ENCODE measurements at places on chromosomes 2 and 18. TPM values are rescaled to one million over a fixed set of nuclear protein-coding genes. Genes with fewer than 3 reads are reported as not detected.

LYG1 gene
- 4.3 TPM for total RNA-seq

NPPC gene
- total RNA-seq = not detected

GRCh38 chr2:108719149-108720044 is at the start of gene RANBP2:
TSS of gene RANBP2 (plus strand) at chr2:108719482. CDS start at chr2:108719607, 125 bp downstream.
- peak; percentile 88 for DNase-seq

GRCh38 chr2:138579556-138579955 is 78.0 kb downstream of the SPOPL start:
- DNase-seq = no peak

- peak; percentile 59 for DNase-seq
Observed at GRCh38 chr2:191245869-191246531, 796 bp downstream of the MYO1B start.

AQP12B gene
- total RNA-seq = not detected

GRCh38 chr2:2842466-2842865 is 511.4 kb upstream of the MYT1L start:
- DNase-seq = no peak

XRCC5 gene
- total RNA-seq = 227 TPM

- DNase-seq = no peak
Observed at GRCh38 chr2:68083346-68083745, 20.5 kb upstream of the C1D start.

- no peak for DNase-seq
Observed at GRCh38 chr2:150267651-150268415, 219.6 kb downstream of the RND3 start.

DNA sequence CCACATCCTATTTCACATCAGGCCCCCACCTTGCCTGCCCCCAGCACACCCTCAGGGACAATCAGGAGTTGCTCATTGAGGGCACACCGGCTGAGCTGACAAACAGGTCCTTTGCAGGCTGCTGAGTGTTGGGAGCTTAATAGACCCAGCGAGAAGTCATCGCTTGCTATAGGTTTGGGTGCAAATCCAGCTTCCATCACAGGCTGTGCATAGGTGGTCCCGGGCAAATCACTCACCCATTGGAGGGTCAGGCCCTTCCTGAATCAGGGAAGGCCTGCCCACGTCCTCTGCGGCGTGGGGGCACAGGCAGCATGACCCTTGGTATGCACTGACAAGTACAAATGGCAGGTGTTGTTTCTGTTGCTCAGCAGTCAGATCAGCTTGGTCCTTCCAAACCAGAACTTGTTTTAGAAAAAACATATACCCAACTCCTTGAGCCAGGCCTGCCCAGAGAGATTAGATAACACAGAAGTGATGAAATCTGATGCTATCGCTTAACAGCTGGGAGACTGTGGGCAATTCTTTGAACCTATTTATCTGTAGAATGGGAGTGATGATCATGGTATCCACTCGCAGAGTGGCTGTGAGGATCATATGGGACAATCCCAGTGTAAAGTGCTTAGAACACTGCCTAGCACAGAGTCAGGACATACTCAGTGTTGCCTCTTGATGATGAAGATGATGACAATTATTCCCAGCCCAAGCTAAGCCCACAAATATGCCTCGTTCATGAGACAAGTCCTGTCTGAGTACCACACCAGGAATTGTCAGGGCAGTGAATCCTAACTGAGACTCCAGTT is 34.9 kb downstream of the SMAD7 start:
- DNase-seq = no peak

KIAA2012 gene
- not detected for total RNA-seq

UGT1A10 gene
- not detected for total RNA-seq

GRCh38 chr2:175103191-175103590 is 64.8 kb downstream of the ATF2 start:
- DNase-seq = no peak

DNA sequence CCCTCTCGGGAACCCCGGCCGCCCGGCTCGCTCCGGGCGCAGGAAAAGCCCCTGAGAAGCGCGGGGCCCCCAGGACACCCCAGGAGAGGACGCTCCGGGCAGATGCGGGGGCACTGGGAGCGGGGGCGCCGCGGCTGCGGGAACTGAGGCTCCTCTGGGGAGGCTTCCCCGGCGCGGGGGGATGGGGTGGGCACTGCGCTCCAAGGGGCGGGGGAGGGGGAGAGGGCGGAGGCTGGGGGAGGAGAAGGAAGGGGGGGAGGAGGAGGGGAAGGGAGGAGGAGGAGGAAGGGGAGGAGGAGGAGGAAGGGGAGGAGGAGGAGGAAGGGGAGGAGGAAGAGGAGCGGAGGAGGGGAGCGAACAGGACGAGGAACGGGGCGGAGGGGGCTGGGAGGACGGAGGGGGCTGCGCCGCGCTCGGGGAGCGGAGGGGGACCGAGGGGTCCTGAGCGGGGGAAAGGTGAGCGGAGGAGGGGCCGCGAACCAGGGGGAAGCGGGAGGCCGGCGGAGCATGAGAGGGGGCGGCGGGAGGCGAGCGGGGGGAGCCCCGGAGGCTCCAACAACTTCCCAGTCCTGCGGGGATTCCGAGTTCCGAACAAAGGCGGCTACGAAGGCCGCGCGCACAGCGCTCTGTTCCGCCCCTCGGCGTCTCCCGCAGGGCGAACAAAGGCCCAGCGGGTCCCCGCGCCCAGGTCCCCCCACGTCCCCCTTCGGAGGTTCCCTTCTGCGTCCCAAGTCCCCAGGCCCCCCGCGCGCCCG is 742 bp downstream of the PXDN start:
- no peak for DNase-seq

DNA sequence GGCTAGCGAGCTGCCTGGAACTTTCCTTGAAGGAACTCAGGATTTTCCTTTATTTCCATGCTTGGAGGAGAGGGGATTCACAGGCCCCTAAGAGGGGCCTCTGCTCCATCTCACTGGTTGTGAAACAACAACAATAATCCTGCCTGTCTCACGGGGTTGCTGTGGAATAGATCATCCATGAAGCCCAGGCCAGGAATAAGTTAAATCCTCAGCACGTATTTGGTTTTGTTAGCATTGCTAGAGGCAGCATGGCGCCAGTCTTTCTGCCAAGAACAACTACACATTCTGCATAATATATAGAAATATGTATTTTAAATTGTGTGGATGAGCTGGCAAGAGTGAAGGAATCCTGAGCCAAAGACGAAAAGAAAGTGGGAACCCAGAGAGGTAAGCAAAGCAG is 80.8 kb upstream of the L3MBTL4 start:
- DNase-seq = no peak

EFHD1 gene
- total RNA-seq = 31.0 TPM

GRCh38 chr2:168210895-168211570 is 36.4 kb downstream of the STK39 start:
- DNase-seq = no peak

DNA sequence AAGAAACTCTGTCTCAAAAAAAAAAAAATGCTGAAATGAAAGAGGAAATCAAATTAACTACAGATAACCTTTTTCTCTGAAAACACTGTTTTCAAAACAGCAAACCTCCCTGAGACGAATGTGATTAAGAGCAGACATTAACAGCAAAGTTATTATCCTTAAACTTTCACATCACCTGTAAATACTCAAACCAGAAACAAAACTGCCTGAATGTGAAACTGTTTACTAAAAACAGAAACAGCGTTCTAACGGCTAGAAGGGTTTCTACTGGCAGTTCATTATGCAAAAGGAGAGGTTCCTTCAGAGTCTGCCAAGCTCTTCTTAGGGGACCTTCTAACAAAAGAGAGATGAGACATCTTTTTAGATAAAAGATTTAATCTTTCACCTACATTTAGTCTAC is 45.9 kb downstream of the PNO1 start:
- no peak for DNase-seq

DNA sequence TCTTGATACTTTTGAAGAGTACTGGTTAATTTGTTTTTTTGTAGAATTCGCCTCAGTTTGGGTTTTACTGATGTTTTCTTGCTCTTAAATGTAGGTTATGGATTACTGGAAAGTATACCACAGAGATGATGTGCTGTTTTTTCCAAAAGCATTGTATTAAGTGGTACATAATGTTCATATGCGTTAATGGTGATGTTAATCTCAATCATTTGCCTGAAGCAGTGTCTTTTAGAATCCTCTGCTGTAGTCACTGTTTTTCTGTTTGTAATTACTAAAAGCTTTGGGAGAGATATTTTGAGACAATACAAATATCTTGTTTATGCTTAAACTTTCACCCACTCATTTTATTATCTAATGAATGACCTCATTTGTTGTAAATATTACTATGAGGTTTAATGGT is 163.4 kb upstream of the LRP1B start:
- DNase-seq = no peak

RAPGEF4 gene
- 12.8 TPM for total RNA-seq

DNA sequence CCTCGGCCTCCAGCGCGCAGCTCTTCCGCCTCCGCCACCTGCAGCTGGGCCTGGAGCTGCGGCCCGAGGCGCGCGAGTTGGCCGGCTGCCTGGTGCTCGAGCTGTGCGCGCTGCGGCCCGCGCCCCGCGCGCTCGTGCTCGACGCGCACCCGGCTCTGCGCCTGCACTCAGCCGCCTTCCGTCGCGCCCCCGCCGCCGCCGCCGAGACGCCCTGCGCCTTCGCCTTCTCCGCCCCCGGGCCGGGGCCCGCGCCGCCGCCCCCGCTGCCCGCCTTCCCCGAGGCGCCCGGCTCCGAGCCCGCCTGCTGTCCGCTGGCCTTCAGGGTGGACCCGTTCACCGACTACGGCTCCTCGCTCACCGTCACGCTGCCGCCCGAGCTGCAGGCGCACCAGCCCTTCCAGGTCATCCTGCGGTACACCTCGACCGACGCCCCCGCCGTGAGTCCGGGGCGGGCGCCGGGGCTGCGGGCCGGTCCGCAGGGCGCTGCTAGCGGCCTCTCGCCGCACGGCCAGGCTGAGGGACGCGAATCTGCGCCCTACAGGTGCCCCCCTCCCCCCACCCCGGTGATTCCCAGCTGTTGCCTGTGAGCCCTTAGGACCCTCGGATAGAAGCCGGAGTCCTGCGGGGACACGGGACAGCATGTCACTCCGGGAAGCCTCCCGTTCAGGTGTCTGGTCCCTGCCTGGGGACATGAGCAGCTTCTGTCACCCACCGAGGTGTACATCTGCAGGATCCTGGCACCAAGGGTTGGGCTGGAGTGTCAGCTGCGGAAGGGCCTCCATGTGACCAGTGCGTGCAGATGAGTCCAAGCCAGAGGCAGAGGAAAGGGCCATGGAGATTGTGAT is 616 bp downstream of the RNPEPL1 start:
- peak; percentile 55 for DNase-seq

DNA sequence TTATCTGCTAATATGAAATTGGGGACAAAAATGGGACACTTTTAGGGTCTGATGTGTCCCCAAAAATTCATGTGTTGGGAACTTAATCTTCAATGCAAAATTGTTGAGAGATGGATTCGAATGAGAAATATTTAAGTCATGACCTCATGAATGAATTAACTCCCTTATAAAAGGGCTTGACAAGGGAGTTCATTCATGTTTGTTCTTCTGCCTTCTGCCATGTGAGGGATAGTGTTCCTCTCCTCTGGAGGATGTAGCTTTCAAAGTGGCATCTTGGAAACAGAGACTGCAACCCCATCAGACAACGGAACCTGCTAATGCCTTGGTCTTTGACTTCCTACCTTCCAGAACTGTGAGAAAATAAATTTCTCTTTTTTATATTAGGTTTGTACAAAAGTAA is 89.2 kb upstream of the LINC00305 start:
- DNase-seq = no peak

ANKRD30BL gene
- total RNA-seq = not detected

SATB2 gene
- 8.2 TPM for total RNA-seq

SH2D6 gene
- total RNA-seq = not detected

GRCh38 chr2:217641960-217642359 is 360.8 kb downstream of the TNS1 start:
- DNase-seq = no peak

GCKR gene
- not detected for total RNA-seq

- no peak for DNase-seq
Observed at GRCh38 chr2:241551998-241552737, 6.4 kb upstream of the BOK start.

ASB18 gene
- not detected for total RNA-seq

DNA sequence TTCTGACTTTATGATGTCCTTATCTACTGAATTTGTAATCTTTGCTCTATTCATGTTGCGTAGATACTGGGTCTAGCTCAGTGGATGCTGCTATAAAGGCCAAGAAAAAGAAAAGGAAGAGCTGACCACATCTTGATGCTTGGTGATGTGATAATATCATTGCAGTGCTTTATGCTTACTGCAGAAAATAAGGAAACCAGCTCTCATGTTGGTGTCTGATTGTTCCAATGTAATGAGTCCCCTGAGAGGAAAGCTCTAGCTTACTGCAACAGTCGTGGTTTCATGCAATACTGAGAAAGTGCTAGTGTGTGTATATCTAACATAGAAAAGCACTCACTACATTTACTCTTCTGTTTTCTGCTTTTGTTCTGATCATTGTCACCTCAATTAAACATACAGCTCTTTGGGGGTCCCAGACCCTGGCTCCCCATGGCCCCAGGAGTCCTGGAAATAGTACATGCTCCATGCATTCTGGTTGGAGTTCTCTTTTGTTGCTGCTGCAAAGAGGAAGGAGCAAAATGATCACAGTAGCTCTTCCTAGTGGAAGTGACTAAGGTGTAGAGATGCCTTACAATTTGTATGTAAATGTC is 338.8 kb downstream of the CYRIA start:
- DNase-seq = no peak

- no peak for DNase-seq
Observed at GRCh38 chr2:126849486-126849885, 49.2 kb upstream of the TEX51 start.

FAP gene
- 14.4 TPM for total RNA-seq

ACTG2 gene
- total RNA-seq = 54.6 TPM

PDK1 gene
- total RNA-seq = 20.0 TPM

GRCh38 chr2:239684271-239684810 is 283.5 kb upstream of the HDAC4 start:
- DNase-seq = no peak

- DNase-seq = no peak
Observed at GRCh38 chr2:6602471-6602870, 263.2 kb downstream of the CMPK2 start.

TUBB8B gene
- total RNA-seq = 0.66 TPM

- DNase-seq = no peak
Observed at GRCh38 chr18:65021021-65021420, 729.8 kb upstream of the CDH7 start.

ZSWIM2 gene
- not detected for total RNA-seq

DNA sequence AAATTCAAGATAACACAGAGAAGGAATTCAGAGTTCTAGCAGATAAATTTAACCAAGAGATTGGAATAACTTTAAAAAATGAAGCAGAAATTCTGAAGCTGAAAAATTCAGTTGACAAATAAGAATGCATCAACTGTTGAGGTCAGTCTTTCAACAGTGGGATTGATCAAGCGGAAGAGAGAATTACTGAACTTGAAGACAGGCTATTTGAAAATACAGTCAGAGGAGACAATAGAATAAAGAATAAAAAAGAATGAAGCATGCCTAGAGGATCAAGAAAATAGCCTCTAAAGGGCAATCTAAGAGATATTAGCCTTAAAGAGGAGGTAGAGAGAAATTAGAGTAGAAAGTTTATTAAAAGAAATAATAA is 27.7 kb upstream of the ITGAV start:
- DNase-seq = no peak

SERPINB10 gene
- 0.15 TPM for total RNA-seq
